NAMALWA (cell line): ENCODE measurements at places on chromosomes 12 and 14.

- peak; percentile 32 for DNase-seq
Observed at GRCh38 chr14:68285421-68286179, 466.0 kb downstream of the RAD51B start.

GRCh38 chr12:11580125-11580751 lies 69.2 kb upstream of the ETV6 start:
- peak; percentile 26 for DNase-seq

- no peak for DNase-seq
Observed at GRCh38 chr12:68759852-68760251, 13.9 kb downstream of the SLC35E3 start.

- peak; percentile 81 for DNase-seq
Observed at GRCh38 chr12:10395390-10395998, 5.7 kb upstream of the KLRK1 start.

GRCh38 chr12:123120452-123121166 lies 30.3 kb downstream of the PITPNM2 start:
- DNase-seq, result peak; percentile 52

- DNase-seq, result no peak
Observed at GRCh38 chr12:2460051-2460670, 334.6 kb upstream of the FKBP4 start.

DNA sequence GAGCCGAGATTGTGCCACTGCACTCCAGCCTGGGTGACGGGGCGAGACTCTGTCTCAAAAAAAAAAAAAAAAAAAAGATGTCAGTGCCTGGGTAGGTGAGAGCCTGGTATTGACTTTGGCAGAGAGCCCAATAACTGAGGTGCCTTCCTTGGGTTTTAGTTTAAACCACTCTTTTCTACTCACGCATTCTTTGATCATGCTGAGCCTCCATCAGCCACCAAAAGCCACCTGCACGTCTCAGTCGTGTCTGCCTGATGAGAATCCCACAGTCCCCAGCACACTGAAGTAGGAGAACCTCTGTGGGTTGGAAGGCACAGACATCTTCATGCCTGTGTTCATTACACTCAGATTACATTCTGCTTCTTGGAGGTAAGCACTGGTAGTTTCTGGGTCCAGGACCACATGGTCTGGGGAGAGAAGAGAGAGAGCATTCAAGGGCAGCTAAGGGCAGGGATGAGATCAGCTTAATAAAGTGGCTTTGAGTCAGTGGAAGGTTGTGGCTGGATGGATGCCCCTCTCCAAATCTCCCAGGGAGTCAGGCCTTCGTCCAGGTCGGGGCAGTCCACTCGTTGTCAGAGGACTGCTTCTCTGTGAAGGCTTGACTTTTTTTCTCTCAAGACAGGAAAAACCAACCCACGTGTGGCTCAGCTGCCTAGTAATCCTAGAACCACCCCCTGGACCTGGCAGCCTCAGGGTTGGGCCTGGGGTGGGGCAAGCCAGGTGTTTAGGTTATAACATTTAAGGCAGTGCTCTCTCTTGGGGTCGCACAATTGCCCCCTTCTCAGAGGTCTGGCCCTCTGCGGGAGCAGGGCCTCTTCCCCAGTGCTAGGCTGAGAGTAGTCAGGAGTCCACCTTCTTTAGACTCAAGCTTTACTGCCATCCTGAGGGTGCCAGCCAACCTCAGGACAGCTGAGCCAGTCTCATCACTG lies 32.6 kb upstream of the MAX start:
- no peak for DNase-seq

GRCh38 chr12:83619973-83620372 lies 933.3 kb downstream of the TMTC2 start:
- no peak for DNase-seq

DNA sequence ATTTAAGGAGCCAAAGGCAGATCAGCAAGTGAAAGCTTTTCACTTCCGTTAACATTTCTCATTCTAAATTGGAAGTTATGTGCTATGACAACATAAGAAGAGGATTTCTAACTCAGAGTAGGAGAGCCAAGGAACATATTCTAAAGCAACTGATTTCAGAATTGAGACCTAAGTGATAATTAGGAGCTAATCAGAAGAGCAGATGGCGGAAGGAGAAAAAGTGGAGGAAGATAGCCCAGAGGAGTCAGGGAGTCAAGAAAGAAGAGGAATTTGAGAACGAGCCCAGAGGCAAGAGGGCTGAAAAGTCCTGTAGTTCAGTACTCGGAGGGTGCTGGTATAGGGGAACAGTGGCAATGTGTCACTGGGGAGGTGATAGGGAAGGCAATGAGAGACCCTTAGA lies 162.4 kb downstream of the CNTN1 start:
- no peak for DNase-seq

GRCh38 chr12:76173756-76174155 lies 89.3 kb upstream of the NAP1L1 start:
- DNase-seq, result no peak

DNA sequence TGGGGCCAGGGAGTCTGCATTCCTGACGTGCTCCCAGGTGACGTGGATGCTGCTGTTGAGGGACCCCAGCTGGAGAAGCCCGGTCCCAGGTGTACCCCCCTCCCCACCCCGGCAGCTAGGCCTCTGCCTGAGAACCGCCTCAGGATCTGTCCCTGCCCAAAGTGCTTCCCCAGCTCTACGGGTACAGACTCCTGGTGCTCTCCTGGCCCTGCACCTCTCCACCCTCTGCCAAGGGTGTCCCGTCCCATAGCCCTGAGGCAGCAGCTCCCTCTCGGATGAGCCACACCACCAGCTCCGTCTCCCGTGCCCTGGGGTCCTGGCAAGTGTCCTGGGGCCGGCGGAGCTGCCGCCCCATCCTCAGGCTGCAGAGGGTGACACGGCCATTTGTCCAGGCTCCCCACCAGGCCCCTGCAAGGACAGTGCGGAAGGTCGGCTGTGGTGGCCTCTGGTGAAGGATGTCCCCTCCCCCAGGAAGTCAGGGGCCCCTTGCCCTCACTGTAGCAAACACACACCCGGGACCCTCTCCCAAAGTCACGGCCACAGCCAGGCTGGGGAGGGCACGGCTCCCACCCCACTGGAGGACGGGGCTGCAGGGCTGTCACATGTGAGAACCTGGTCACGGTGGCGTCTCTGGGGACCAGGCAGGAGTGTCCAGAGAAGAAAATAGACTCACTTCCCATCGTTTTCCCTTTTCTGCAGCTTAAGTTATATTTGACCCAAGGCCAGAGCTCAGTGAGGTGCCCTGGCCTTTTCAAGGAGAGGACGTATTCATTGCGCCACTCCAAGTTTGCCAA lies 74.4 kb upstream of the FBRSL1 start:
- no peak for DNase-seq

DNA sequence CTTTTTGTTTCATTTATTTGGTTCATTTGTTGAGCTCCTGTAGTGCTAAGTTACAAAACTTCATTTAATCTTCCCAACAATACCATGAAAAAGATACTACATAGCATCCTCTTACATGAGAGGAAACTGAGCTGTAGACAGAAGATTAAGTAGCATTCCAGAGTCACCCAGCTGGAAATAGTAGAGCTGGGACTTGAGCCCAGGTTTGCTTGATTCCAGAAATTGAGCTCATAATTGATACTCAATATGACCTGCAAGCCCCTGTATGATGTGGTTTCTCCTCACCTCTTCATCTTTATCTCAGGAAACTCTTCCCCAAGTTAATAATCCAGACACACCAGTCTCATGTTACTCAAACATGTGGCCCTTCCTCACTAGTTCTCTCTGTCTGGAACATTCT lies 87.0 kb upstream of the DAAM1 start:
- DNase-seq, result no peak

- no peak for DNase-seq
Observed at GRCh38 chr12:11927286-11927935, 143.3 kb upstream of the BCL2L14 start.

DNA sequence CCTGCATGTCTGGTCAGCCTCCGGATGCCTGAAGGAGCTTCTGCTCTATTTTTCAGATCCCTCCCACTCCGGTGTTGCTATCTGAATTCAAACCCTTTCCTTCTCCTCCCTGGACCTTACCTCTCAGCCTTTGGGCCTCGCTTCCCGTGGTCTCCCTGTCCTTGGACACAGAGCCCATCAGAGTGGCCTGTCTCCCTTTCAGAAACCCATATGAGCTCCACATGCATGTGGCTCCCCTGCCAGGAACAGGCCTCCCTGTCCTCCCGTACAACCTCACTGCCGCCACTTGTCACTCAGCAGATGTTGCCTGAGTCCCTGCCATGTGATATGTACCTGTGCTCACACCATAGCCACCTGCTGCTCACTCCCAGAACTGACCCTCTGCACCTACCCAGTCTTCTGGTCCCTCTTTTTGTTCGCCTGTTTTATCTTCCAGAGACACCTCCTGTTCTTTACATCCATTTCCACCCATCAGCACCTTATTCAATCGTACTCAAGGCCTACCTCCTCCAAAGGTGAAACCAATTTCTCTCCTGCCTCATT lies 182.5 kb downstream of the ZFP36L1 start:
- DNase-seq, result no peak

DNA sequence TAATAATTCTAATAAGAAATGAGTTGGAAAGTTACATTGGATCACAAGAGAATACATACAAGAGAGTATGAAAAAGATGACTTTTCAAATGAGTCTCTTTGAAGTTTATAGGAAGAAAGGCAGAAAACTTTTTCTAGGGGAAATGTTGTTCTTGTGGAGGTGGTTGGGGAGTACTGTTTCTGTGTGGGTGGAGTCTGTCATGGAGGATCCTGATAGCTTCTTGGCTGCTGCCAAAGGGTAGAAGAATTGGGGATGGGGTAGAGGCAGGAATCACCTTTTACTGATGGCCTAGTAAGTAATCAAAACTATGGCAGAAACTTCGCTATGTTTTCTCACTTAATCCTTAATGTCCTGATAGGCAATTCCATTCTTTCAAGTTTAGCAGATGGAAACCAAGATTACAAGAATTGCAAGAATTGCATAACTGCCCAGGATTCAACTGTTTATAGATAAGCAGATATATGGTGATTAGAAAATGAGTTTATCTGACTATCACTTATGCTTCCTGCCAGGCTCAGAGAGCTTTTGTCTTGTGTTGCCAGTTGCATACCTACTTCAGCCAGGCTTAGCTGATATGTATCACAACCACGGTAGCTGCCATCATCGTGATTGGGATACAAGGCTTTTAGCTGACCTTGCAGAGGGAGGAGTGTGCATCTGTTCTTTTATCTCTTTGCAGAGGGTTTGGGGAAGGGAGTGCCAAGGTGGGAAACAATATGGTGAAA lies 463.9 kb downstream of the TMTC2 start:
- no peak for DNase-seq

GRCh38 chr12:45184147-45184963 lies 31.5 kb upstream of the ANO6 start:
- no peak for DNase-seq

GRCh38 chr12:79420146-79420618 lies 270.6 kb downstream of the PAWR start:
- peak; percentile 48 for DNase-seq

- DNase-seq, result no peak
Observed at GRCh38 chr14:36086629-36087395, 89.7 kb downstream of the PTCSC3 start.

GRCh38 chr14:56189307-56189706 lies 71.1 kb downstream of the PELI2 start:
- DNase-seq, result no peak
